Stimulated activated CD4-positive, alpha-beta T cell treated with anti-CD3 and anti-CD28 coated beads, Interleukin-4, amount 100 ng/mL, for 24 hours (primary cell): ENCODE measurements at places on chromosomes 5 and 9.
A peak's percentile ranks its signal among the peaks of the same experiment; 100 is the strongest.

DNA sequence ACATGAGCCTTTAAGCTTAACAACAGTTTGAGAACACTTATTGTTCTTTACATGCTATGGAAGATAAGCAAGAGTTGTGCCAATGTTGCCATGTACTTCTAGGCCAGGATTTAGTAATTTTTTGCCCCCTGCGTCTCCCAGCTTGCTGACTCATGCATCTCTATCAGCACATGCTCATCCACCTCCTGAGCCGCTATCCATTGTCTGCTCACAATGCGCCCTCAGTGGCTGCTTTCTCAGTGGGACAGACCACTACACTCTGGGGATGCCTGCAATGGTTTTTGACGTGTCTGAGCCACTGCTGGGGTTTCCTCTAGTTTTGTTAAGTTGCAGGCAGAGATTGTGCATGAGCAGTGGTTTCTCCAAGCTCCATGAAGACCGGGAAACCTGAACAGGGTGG is 50.9 kb upstream of the PHF2 start:
- no peak for DNase-seq

GRCh38 chr9:104765138-104765537 is 1.2 kb downstream of the NIPSNAP3B start:
- no peak for DNase-seq

DNA sequence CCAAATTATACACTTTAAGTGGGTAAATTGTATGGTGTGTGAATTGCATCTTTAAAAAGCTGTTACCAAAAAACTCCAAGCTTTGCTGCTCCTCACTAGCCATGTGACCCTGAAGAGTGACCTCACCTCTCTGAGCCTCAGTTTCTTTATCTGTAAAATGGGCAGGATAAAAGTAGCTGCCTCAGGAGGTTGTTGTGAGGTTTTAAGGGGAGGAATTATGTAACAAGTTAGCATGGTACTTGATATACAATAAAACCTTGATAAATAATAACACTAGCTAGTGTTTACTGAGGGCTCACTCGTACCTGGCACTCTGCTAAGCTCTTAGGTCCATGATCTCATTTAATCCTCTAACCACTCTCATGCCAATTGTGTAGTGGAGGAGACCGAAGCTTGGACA is 19.0 kb upstream of the PHF19 start:
- no peak for DNase-seq

DNA sequence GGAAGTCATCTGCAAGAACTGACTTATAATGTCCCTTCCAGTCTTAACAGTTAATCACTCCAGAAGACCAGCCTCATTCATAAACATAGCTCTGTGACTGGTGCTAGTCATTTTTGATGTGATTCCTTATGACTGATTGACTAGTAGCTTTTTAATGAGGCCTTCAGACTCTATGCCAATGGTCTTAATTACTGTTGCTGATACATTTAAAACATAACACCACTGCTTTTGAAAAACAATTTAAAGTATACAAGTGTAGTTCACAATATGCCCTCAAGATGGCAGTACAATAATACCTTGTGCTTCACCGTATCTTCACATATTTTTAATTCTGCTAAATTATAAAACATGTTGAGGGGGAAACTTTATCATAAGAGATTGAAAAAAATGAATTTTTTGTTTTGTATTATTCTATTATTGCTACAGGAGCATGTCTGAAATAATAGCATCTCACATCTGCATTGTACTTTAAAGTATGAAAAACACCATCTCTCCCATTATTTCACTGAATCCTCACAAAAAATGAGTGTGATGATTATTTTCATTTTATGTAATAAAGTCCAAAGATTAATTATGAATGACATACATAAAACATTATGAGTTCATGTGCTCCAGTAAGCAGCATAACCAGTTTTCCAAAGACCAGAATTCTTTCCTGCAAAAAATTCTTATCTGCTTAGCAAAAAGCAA is 55.2 kb upstream of the SHISAL2B start:
- DNase-seq, result no peak

DNA sequence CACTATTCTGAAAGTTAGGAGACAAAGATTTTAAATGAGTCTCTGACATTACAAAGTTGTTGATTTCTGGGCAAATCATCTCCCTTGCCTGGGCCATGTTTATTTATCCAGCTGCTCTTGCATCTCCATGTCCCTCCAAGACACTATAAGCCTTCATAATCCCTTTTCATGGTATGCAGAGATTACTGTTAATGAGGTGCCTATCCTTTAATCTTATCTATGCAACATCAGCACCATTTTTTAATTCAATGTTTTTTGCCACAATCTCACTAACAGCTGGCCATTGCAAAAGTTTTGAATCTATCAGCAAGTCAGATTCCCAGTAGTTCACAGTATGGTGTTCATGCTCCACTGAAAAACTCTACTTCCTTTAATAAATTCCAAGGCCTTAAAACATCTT is 108.5 kb upstream of the PTPRD start:
- DNase-seq, result no peak

GRCh38 chr9:121682926-121683515 is 31.6 kb downstream of the DAB2IP start:
- DNase-seq, result no peak

DNA sequence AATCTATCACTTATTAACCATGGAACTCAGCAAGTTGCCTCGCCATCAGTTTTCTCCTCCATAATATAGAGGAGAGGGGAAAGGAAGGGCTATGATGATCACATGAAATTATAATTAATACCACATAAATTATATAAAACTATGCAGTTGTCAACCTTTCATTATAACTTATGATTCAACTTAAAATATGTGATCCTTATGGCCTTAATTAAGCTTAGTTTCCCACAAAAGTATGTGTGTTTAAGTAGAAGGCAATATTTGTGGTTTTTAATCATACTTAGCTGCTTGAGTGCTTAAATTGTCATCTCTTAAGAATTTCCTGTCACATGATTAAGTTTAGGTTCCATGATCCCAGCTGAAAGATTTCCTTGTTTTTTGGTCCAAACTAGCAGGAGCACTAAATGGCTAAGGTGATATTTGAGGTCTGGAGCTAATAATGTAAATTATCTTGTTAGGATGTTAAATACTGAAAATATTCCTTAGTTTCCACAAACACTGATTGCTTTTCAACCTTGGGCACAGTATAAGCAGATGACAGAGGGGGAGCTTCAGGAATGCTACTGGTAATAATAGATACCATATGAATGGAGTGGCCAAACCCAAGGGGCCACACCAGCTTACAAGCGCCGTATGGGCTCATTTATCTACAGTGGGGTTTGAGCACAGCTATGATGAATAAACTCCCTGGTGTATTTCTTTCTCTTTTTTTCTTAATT is 26.4 kb upstream of the F2R start:
- DNase-seq, result no peak

GRCh38 chr5:72154076-72154756 is 46.9 kb downstream of the MAP1B start:
- DNase-seq, result no peak

DNA sequence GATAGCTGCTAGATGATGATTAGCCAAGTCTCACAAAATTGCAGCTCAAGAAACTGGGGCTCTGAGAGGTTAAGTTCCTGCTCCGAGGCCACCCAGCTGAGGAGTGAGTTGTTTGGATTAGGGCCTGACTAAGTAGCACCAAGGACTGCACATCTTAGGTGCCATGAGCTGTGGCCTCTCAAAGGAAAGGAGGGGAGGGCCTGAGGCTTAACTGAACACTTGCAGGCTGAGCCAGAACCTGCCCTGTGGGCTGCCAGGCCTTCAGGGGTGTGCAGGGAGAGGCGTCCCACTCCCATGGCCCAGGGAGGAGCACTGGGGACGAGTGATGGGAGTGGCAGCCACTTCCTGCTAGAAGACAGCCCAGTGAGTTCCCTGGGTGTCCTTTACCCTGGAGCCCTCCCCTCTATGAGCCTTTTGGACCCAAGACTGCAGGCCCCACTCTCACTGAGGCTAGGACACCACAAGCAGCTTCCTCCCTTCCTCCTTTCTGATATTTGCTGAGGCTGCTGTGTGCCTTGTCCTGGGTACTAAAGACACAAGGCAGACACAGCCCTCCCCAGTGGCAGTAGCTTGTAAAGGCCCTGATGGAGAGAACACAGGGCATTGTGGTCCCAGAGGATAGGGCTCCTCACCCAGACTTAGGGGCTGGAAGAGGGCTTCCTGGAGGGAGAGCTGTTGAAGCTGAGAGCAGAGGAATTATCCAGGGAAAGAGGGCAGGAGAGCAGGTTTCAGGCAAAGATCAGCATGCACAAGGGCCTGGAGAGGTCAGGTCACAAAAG is 22.1 kb downstream of the LMX1B start:
- no peak for DNase-seq

DNA sequence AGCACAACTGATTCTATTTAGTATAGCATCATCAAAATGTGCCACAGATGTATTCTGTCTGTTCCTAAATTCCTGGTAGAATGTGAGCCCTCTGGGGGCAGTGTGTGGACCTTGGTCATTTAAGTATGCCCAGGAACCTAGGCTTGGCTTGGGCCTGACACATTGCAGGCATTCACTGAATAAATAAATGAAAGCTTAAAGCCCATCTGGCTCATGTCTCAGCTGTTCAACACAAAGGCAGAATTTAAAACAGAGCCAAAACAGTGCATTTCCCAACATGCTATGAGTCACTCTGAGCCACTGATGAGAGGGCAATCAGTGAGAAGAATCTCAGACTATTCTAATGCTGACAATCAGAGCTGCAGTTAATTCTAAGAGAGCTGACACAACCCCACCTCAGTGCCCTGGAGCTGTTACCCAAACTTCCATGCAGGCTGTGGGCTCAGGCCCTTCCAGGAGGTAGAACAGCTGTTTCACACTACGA is 8.1 kb downstream of the FAM193B start:
- no peak for DNase-seq

- no peak for DNase-seq
Measured at GRCh38 chr5:107935645-107936044, 264.9 kb upstream of the EFNA5 start.

DNA sequence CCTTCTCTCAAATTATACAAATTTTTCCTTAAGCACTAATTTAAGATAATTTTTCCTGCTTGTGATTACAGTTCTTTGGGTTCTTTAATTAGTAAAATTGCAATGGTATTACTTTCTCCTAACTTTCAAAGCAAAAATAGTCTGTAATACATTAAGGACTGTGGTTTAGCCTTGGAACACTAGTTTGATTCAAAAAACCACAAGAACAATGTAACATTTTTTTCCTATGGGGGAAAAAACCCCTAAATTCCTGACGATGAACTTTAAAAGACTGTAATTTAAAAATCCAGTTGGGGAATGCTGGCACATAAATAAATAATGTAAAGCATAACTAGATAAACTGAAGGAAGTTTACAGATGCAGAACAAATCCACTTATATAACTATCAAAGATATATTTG is 65.3 kb downstream of the CDC14B start:
- DNase-seq, result no peak

DNA sequence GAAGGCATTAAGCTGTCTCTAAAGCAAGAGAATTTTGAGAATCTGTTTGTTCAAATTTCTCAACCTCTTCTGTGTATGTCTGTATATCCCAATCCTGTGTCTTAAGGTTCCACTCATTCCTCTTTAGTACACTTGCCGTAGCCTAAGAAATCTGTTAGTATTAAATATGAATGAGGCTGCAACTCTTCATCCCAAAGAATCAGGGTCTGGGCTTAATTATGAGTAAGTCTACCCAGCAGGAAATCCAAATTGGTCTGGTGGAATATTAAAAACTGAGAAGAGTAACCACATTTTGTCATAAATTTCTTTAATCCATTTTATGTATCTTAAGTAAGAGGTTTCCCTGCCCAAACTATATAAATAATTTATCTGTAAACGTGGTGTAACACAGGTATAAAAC is 1171.2 kb downstream of the CDH12 start:
- no peak for DNase-seq

DNA sequence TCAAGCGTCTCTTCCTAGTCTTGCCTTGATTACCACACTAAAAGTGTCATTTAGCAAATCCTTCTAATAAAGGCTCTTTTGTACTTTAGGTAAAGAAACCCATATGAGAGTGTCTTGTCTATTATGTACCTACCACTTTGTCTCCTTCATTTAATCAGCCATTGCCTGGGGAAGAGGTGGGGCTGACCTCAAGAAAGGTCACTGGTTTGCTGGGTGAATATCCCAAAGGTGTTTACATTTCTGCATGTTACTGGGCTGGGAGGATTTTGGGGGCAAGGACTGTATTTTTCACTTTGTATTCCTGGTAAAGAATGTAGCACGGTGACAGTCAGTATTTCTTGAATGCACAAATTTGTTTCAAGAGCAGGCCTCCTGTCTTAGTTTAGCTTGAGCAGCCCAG is 11.9 kb upstream of the RPS23 start:
- DNase-seq, result no peak

- DNase-seq, result no peak
Measured at GRCh38 chr5:136200761-136201160, 7.8 kb upstream of the SMIM32 start.

DNA sequence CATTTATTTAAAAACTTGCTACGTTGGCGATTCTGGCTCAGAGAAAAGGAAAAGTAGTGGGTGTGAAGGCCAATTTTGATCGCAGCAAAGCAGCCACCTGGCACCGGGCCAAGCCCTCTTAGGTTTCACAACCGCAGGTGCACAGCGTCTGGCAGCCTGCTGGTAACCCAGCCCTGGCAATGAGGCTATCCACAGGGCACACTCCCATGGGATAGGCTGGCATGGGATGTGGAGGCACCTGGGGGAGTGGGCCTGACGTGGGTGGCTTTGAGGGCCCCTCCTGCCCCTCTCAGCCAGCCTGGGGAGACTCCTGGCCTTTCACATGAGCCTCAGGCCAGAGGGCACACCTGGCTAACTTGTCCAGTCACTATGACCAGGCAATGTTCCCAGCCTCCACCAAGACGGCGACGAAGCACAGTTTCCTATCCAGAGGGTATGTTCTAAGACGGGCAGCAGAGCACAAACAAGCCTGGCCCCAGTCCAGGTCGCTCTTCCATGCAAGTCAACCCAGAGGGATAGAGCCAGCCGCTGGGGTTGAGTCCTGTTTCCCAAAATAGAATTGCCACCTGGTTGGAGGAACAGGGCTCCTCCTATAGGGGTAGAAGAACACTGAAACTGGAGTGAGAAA is 19.0 kb downstream of the CMBL start:
- DNase-seq, result peak; percentile 18

GRCh38 chr5:135179308-135179980 is 145.4 kb upstream of the PITX1 start:
- DNase-seq, result no peak

- no peak for DNase-seq
Measured at GRCh38 chr5:14208071-14209021, 65.2 kb downstream of the TRIO start.

DNA sequence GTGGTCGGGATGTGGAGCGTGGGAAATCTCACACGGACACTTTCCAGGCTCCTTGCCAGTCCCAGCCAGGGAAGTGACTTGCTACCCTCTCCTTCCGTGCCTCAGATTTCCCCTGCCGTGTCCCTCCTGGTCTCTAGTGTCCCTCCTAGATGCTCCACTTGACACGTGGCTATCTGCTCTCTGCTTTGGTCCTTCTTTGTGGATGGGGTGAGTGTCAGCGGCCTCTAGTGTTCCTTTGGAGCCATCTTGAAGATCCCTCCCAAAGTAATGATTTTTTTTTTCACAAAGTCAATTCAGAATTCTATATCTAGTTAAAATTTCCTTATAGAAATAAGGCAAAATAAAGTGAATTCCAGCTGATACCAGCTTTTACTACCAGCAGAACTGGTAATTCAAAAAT is 117.7 kb downstream of the MRPL36 start:
- DNase-seq, result no peak

GRCh38 chr9:5869315-5870019 is 21.2 kb upstream of the MLANA start:
- peak; percentile 21 for DNase-seq

- no peak for DNase-seq
Measured at GRCh38 chr9:98228392-98229089, 26.9 kb downstream of the TBC1D2 start.

- no peak for DNase-seq
Measured at GRCh38 chr5:149493316-149493715, 57.9 kb downstream of the CSNK1A1 start.

GRCh38 chr9:76756268-76756640 is 8.0 kb upstream of the PCA3 start:
- DNase-seq, result no peak
